Stimulated activated CD4-positive, alpha-beta T cell treated with anti-CD3 and anti-CD28 coated beads, TNF-alpha, amount 100 ng/mL, for 4 hours (primary cell): ENCODE measurements at places on chromosomes 2 and 18.
A peak's percentile ranks its signal among the peaks of the same experiment; 100 is the strongest.

DNA sequence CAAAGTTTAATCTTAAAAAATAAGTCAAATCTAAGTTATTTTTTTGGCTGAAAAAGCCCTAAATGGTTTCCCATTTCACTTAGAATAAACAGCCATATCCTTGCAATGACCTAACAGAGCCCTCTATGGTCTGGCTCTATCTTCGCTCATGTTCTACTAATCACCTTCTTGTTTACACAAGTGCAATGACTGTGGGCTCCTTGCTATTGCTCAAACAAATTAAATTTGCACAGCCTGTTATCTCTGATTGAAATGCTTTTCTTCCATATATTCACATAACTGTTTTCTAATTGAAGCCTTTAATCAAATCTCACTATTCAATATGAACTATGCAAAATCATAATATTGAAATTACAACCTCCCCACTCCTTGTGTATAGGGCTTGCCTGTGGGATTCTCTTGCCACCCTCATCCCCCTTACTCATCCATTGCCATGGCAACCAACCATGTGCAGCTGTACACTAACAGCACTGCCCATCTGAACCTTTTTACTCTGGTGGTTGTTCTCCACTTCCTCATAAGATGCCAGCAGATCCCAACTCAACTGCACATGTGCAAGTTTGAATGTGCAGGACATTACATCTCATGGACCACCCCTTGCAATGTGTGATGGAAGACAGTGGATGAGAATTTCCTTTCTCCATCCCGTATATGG lies 1083.2 kb downstream of the SOCS6 start:
- no peak for DNase-seq

DNA sequence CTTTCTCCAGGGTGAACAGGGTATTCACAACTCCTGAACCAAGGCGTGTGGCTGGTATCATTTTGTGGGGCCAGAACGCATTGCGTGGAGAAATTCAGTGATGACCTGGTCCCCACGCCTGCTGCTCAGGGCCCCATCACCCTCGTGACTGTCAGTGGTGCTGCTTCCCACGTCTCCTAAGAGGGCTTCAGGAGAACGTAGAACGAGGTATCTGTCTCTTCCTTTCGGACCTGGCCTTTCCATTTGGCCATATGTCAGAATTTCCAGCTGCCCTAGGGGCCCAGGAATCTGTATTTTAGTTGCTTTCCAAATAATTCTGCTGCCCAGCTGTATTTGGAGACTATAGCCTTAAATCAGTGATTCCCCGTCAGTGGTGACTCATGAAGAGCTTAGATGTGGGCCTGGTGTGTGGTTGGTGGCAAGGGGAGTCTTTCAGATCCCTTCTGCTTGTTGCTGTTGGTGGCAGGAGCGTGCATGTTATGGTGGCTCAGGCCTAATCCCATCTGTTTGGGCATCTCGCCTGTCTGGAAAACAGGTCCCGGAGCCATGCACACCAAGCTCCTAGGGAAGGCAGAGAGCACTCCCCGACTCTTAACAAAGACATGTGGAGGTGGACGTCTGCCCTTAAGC lies 56.4 kb downstream of the NPAS2 start:
- no peak for DNase-seq

GRCh38 chr18:76475450-76476194 lies 19.4 kb downstream of the ZNF516 start:
- no peak for DNase-seq

DNA sequence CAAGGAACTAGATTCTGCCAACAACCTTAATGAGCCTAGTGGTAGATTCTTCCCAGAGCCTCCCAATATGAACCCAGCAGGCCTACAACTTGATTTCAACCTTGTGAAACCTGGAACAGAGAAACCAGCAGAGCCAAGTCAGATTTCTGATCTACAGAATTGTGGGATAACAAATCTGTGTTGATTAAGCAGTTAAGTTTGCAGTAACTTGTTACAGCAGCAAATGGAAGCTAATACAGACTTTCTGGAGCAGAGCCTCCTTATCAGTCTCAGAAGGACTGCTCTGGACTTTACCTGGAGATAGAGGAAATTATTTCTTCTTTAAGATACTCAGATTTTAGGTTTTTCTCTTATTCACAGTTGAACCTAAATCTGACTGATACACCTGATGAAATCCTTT lies 225.5 kb downstream of the DYM start:
- DNase-seq = no peak

- DNase-seq = no peak
These were observed 9.8 kb downstream of the ASTL start for GRCh38 chr2:96128456-96128855.

DNA sequence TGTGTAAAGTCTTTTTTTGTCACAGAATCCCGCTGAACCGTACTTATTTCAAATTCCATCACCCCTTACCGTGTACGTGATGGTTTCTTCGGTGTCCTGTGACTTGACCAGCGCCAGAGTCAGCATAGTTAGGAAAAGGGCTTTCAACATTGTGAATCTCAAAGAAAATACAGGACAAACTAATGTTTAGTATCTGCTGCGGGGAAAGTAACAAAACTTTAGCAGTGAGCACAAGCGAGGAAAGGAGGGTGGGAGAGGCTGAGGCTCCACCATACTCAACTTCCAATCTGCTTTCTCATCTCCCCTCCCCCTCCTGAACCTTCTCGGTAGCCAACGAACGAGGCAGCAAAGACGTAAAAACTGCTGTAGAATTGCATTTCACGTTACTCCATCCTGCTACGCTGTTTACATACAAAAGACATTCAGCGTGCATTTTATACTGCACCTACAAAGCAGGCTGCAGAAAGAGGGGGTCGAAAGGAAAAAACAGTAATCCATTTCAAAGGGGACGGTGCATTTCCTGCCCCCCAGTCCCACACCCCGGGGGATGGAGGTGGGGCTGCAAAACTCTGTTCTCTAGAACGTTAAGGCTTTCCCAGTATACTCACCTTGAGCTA lies 1.2 kb downstream of the EFEMP1 start:
- DNase-seq = no peak

GRCh38 chr2:215601990-215602721 lies 166.3 kb upstream of the FN1 start:
- no peak for DNase-seq

DNA sequence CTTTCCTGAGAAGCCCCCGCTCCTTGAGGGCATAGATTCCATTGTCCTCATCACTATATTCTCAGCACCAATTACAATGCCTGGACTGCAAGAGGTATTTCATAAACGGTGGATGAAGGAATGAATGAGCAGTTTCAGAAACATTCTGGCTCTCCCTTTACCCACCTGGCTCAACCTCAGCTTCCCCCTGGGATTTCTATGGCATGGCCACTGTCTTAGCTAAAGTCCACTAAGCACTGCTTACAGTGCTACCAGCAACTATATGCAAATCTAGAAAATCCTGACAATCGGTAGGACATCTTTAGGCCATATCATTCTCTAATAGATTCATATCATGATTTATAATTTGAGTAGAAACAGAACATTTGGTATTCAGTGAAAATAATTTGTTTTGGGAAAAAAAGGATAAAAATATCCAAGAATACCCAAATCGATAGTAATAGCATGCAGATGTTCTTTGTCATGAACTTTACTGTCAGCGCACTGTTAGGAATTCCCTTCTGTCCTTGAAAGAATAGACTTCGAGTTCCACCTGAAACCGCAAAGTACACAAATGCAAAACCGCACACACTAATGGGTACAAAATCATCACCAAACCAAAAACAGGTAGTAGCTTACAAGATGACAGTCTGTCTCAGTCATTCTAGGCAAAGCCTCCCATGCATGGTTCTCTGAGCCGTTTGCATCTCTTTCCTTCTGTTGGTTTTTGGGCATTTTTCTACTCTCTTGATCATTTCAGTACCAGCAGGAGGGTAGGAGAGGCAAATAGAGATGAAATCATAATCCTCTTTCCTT lies 303.6 kb upstream of the ID2 start:
- no peak for DNase-seq

DNA sequence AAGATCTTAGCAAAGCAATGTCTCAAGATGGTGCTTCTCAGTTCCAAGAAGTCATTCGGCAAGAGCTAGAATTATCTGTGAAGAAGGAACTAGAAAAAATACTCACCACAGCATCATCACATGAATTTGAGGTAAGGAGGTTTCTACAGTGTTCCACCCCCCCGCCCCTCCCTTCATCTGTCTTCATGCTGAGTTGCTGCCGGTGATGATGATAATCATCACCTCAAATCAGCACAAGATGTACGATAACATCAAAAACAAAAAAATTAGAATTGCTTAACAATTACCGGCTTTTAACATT lies 14.6 kb downstream of the UGP2 start:
- peak; percentile 17 for DNase-seq

DNA sequence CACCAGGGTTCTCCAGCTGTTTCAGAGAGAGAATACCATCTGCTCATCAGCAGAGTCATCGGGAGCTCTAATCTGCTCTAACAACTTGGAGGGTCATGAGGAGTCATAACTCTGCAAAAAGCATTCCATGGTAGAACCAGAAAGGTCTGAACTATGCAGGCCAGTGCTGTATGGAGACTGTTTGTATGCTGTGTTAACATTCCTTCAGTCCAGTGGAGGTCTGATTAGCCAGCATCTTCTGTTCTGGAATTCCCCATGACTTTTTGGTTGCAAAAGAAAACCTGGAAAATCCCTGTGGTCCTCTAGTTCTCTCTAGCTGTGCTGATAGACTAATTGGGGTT lies 9.4 kb upstream of the ITGB6 start:
- DNase-seq = no peak

- no peak for DNase-seq
These were observed 23.7 kb upstream of the AP1S3 start for GRCh38 chr2:223860809-223861738.

DNA sequence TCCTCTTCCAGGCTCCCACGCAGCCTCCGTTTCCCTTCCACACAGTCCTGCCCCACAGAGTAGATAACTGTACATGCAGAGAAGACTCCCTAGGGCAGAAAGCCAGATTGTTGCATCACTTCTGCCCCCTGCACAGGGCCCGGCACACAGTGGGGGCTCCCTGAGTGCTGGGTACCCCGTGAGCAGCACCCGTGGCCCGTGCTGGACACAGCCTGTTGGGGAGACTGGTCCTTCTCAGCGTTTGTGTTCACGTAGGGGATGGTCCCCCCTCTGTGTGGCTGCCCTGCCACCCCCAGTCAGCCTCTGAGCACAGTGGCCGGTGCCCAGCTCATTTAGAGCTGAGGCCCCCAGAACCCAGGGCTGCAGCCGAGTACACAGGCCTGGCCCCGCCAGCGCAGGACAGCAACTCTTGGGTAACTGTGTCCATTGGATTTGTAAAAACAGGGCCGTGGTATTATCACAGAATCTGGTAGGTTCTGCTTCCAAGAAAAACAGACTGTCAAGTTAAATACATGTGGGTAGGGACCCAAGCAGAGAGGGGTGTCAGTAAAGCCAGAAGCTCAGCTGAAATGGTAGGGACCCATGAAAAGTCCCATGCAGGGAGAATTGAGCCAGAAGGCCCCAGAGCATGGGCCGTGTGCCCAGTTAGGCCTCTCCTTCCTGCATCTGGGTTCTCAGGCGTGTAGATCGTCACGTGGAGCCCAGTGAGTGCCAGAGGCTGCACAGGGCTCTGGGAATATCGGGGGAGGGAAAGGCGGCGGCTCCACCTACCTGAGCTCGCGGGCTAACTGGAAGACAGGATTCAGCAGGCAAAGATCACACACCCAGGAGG lies 257.3 kb downstream of the ATAD2B start:
- DNase-seq = no peak

GRCh38 chr2:1775511-1776035 lies 31.3 kb upstream of the PXDN start:
- no peak for DNase-seq

- DNase-seq = no peak
These were observed 10.1 kb upstream of the LRPPRC start for GRCh38 chr2:44005846-44006245.

- DNase-seq = no peak
These were observed 152.6 kb downstream of the LDLRAD4 start for GRCh38 chr18:13370995-13371625.

DNA sequence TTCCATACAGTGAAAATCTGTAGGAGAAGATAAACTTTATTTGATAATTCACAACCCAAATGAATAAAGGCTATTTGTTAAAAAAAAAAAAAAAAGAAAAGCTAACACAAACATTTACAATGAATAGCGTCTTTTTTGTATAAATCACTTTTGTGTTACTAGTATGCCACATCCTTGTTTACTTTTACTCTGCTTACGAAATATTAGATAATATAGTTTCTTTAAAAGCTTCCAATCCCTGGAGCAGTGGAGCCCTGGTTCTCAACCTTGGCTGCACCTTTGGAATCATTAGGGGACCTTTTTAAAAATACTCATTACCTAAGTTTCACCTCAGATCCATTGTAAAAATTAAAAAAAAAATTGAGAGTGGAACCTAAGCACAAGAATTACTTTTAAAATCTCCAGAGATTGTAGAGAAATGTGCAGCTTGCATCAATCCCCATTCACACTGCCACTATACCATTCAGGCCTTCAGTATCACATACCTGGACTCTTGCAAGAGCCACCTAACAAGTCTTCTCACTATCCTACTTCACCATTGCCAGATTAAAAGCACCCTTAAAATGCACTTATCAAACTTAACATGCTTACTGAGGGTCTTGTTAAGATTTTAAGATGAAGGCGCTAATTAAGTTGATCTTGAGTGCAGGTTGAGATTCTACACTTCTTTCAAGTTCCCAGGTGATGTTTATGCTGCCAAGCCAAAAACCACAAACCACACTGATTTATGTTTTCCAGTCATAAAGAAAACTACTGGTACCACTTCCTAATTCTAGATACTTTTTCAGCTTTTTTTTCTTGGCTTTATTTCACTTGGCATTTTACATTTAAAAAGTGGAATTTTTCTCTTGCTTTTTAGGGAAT lies 59.7 kb upstream of the ZC3H15 start:
- DNase-seq = no peak

DNA sequence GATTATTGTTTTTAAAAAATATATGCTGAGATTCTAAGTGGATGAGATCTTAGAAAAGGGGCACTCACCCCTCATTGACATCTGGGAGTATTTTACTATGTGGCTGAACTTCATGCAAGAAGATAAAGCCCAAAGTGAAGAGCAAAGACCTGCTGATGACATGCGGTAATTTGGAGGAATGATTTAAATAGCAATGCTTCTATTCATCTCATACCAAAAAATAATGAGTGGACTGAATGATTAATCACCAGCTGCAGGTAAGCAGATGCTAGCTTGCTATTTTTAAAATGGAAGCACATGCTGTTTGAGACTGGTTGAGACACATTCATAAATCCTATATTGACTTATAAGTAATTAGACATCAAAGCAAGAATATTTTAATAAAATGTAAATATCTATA lies 12.7 kb upstream of the CDK15 start:
- DNase-seq = no peak

GRCh38 chr2:60804473-60804872 lies 48.4 kb downstream of the PAPOLG start:
- no peak for DNase-seq

DNA sequence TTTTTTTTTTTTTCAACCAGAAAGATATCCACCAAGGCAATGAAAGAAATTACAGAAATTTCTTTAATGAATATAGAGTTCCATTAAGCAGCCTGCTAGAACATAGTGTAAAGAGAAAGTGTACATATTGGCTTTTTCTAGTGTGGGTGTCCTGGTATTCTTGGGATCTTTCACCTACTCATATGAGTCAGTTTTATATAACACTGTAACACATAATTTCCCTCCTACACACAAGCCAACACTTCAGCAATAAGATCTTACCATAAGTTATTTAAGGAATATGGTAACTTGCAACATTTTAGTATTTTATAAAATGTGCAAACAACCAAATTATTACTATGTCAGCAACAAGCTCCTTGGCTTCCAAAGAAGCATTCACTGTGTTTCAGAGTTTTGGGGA lies 59.9 kb downstream of the ZRANB3 start:
- no peak for DNase-seq
